Stomach (tissue), 19 donors: ENCODE measurements at places on chromosomes 11 and 22. TPM values are rescaled to one million over a fixed set of nuclear protein-coding genes. Genes with fewer than 3 reads are reported as not detected.

- no peak for DNase-seq
Measured at GRCh38 chr11:26983645-26984044, 10.3 kb upstream of the FIBIN start.

Gene CPT1B
- total RNA-seq = 54.5 TPM

DNA sequence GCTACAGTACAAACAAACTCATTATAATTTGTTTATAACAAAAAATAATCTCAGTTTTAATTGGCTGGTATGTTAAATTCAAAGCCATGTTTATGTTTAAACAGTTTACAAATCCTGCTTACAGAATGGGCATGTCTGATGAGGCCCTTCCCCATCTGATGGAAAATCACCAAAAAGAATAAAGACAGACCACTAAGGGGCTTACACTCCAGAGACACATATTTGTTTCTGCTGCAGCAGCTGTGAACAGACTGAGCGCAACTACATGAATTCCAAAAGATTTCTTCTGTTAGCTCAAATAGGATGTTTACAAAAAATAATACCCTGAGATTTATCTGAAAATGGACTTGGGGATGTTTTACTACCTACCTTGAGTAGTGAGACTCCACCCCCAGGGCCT, 174.7 kb upstream of the PITPNB start:
- DNase-seq = no peak

DNA sequence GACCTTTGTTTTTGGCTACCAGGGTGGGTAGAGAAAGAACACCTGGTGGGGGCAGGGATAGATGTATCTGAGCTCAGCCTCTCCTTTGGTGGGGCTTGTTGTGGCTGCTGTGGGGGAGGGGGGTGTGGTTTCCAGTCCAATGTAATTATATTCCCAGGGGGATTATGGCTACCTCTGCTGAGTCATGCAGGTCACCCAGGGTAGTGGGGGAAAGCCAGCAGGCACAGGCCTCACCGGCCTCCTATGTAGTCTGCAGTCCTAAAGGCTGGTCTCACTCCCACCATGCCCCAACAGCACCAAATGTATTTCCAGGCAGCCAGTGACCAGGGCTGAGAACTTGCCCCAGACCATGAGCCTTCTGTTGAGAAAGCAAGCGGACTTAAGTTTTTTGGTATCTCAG, 119.6 kb downstream of the DYNC2H1 start:
- no peak for DNase-seq

DNA sequence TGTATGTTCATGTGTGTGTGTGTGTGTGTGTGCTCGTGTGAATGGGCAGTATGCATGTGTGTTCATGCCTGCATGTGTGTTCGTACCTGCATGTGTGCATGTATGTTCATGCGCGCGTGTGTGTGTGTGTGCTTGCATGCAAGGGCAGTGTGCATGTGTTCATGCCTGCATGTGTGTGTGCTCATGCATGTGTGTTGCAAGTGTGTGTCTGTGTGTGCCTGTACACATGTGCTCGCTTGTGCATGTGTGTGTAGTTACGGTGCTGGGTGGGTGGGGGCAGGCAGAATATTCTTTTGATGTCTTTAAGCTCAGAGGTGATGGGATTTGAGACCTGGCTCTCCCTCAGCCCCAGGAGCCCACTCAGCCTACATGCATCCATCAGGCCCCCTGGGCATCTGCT, 822.1 kb downstream of the BRD1 start:
- no peak for DNase-seq

- DNase-seq = no peak
Measured at GRCh38 chr22:26979294-26979693, 321.9 kb downstream of the MIAT start.

DNA sequence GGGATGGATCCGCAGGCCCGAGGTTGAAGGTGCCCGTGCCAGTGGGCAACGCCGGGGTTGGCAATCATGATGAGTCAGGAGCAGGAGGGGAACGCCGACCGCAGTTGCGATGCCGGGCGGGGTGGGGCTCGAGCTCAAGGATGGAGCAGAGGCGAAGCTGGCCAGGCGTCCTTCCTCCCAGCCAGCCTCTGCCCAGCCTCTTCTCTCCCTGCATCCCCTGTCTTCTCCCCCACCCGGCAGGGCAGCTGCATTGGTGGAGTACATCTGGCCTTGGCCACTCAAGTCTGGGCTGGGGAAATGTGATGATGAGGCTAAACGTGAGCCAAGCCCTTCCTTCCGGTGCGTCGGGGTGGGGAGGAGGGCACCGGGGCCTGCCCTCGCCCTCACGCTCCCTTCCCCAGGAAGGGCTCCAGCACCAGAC, 3.9 kb downstream of the IFITM10 start:
- DNase-seq = peak; percentile 24

GRCh38 chr22:17083811-17084441, 874 bp upstream of the IL17RA start:
- DNase-seq = no peak

Gene CSRP3
- not detected for total RNA-seq

GRCh38 chr11:45052361-45052760, 94.1 kb upstream of the PRDM11 start:
- no peak for DNase-seq

Gene RIMBP3B
- total RNA-seq = not detected

DNA sequence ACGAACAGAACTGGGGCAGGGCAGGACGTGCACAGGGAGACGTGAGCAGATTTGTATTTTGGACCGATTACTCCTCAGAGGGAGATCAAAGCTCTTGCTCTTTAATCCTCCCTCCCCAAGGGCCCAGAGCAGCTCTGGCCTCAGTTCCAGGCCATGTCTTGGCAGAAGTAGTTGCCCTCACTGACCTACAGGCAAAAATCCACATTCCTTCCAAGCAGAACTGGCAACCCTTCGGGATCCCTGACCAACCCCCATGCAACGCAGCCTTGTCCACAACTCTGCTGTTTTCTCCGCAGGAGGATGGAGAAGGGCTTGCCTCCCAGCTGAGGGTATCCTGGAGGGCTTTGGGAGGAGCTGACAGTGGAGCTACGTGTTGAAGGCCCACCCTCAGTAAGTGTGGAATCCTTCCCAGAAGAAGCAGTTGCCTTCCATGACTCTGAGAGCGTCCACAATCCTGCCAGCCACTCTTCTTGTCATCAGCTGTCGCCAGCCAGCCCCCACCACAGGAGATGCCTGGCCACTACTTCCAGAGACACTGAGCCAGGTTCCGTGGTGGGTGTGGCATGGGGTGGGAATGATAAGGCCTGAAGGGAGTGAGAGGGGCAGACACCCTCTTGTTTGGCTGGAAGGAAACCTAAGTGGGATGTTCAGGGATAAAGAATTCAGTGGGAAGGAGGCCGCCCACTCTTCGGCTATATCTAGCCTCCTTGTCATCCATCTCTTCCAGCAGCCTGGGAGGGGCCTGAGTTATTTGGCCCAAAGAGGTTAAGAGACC, 68.1 kb downstream of the PDE2A start:
- peak; percentile 64 for DNase-seq

Gene ALG9
- 53.7 TPM for total RNA-seq

- no peak for DNase-seq
Measured at GRCh38 chr11:120102050-120102863, 35.7 kb downstream of the TRIM29 start.

Gene YPEL1
- total RNA-seq = 22.2 TPM

Gene MPPED1
- not detected for total RNA-seq

Gene MICALL1
- 112 TPM for total RNA-seq
